ENCODE measurements at places on chromosomes 1 and 21.
A peak's percentile ranks its signal among the peaks of the same experiment; 100 is the strongest.

GRCh38 chr1:6586404-6586816, 6.6 kb downstream of the ZBTB48 start:
- DNase-seq: no peak

DNA sequence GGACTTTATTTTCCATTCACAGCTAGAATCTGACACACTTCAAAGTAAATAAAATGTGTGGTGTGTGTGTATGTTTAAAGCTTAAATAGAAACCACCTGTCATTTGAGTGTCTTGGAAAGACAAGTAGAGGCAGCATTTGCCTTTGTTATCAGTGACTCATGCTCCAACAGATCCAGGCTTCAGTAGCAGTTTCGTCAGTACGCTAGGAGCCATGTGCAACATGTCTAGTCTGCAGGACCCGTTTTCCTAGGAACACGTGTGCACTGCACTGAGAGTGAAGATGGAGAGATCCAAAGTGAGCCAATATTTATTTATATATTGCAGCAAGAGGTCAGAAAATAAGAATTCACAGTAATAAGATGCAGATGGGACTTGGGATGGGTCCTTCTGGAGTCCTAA, 41.8 kb downstream of the SGIP1 start:
- peak; percentile 64 for DNase-seq

- DNase-seq: no peak
Measured at GRCh38 chr1:212039622-212040021, 4.1 kb downstream of the DTL start.

DNA sequence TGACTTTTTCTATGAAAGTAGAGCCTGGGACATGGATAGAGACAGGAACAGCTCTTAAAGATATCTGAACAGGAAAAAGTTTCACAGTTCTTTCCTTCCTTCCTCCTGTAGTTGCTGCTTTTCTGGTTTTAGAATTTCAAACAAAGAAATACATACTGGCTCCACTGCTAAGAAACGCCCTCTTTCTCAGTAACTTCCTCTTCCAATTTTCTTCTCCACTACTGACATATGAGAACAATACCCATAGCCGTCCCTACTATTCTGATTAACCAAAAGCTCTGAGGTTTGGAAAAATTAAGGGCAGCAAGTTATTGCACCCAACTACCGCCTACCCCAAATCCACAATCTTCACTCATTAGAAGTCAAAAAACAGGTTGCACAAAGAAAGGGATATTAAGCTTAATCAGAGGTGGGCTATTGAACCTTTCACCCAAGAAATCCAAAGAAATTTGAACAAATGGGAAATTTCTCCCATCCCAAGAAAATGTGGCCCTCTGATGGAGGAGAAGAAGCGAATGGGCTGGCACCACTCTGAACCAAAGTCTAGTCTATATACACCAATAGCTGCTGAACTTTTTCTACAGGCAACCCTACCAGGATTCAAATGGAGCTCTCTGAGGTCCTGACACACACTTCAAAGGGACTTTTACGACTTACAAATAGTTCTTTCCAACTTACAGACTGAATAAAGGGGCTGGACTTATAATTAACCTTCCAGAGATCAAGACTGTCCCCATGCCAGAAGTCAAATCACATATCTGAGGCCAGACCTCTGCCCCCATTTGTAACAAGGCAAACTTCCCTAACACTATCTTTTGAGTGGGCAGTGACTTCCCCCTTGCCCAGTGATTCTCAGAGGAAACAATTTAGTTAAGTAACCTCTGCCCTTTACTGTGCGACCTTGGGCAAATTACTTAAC, 1.7 kb downstream of the WASF2 start:
- no peak for DNase-seq

DNA sequence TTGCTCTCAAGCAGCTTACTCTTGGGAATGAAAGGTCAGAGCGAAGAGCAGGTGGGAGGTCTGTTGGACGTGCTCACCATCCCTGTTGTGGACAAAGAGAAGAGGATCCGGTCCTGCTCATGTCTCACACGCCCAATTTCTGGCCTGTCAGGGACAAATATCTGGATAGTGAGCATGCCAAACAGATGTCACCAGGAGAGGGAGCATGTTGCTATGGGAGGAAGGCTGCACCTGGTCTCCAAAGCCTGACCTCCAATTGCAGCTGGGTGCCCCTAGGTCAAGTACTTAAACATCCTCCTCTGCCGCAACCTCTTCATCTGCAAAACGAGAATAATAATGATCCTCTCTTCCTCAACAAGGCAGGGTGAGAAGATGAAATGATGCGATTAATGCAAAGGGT, 53.4 kb downstream of the DMRTA2 start:
- no peak for DNase-seq

DNA sequence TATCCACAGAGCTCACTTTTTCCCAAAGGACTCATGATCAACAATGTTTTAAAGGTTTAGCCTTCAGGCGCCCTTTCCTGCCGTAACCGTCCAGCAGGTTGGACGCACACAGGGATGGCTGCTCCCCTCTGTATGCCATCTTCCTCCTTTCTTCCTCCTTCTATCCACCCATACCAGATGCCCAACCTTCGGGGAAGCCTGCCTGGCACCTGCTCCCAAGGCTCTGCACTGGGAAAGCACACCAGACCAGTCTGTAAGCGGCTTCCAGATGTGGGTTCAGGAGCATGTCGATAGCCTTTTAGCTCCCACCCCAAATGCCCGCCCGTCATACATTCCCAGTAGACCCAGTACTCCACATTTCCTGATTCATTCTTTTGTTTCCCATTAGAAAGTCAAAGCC, 52.9 kb downstream of the STUM start:
- DNase-seq: no peak

GRCh38 chr1:116262207-116262994, 110.6 kb upstream of the ATP1A1 start:
- DNase-seq: no peak

DNA sequence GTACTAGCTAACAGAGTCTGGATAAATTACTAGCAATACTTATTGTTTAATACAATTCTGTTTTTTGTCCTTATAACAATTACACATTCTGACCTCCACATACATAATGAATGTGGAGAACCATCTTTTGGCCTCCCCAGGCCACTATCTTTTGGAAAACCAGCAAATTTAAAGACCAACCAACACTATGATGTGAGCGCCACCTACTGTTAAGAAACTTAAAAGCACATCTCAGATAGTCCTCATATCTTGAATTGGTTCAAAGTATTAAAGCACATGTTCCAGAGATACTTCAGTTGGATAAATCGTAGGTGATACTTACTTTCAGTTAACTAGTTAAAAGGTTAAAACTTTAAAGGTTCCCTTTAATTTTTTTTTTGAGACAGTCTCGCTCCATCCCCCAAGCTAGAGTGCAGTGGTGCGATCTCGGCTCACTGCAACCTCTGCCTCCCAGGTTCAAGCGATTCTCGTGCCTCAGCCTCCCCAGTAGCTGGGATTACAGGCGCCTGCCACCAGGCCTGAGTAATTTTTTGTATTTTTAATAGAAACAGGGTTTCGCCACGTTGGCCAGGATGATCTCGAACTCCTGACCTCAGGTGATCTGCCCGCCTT, 29.3 kb upstream of the USP1 start:
- no peak for DNase-seq

GRCh38 chr1:114764689-114765088, 6.9 kb upstream of the CSDE1 start:
- no peak for DNase-seq

DNA sequence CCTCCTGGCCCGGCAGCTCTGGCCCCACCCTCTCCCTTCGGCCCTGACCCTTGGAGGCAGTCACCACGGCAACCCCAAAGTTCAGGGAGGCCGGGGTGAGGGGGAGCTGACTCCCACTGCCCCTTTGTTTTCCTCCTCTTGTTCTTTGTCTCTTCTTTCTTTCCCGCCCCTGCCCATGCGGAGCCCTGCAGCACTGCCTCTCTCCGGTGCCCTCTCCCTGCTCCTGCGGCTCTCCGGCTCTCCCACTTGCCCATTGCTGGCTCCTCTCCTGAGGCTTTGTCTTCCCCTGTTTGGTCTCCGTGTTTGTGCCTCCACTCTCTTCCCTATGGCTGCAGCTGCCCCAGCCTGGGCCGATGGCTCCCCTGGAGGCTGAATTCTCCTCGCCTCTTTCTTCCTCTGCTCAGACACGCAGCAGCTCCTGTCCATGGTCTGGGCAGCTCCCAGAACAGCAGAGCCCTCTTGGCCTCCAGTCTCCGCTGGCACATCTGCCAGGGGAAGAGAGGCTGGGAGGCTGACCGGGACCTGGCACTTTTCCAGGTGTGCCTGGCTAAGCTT, 5.8 kb downstream of the CELSR2 start:
- no peak for DNase-seq

DNA sequence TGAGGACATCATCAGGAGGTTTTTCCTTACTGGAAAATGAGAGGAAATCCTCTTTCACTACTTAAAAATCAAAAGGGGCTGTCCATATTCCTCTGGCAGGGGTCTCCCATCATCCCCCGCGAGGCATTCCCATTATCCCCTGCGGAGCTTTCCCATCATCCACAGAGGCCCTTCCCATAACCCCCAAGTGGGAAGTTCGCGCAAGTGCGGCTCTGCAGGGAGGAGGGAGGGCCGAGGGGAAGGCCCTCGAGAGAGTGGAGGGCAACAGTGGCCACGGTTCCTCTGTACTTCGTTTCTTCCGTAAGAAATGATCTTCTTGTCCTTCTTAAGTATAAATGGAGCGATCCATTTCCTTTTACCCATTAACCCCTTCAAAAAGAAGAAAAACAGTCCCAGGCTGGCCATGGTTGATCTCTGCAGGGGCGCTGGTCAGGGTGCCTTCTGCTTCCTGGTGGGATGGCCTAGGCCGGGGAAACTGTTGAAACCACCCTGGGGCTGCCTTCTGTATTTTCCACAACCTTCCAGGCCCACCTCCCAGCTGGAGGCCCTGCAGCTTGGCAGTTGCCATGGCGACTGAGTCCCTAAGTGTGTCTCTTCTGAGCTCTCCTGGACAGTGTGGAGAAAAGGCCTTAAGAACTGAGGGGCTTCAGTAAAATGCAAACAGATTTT, 3.6 kb upstream of the RSPH1 start:
- no peak for DNase-seq

GRCh38 chr1:31193729-31194128, 46.0 kb downstream of the NKAIN1 start:
- DNase-seq: no peak

GRCh38 chr1:23791516-23792047, 637 bp downstream of the LYPLA2 start:
- no peak for DNase-seq

All from skeletal muscle cell (primary cell).